ENCODE measurements at places on chromosomes 1 and 21.
A peak's percentile ranks its signal among the peaks of the same experiment; 100 is the strongest.

DNA sequence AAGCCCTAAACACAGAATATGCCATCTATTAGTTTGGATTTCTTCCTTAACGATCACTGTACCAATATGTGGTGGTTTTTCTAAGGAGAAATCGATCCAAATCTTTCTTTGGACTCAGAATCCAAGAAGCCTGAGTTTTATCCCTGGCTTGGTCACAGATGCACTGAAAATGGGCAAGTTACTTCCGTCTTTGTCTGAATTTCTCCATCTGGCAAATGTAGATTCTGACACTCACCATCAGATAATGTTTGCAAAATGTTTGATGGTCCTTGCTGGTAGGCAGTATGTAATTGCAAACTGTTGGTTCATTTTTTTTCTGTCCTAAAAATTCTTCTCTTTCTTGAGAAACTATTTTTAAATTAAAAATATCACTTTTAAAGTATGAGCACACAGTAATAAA lies 115.0 kb downstream of the TSEN15 start:
- no peak for DNase-seq

DNA sequence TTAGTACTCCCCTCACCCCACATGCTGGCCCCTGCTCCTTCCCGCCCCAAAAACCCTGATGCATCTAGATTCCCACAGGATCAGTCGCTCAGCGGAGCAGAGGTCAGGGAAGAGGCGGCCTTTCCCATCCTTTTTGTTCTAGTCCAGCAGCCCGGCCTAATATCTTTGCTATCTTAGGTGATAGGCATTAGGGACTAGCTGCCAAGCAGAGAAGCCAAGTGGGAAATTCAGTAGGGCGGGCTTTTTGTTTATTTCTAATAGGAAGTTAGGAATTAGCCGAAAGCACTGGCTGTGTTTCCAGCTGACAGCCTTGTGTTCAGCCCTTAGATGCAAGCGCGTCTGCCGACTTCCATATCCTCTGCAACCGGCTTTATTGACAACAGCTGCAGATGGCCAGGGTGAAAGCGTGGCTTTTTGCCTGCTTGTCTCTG lies 59.0 kb upstream of the BCAR3 start:
- no peak for DNase-seq

DNA sequence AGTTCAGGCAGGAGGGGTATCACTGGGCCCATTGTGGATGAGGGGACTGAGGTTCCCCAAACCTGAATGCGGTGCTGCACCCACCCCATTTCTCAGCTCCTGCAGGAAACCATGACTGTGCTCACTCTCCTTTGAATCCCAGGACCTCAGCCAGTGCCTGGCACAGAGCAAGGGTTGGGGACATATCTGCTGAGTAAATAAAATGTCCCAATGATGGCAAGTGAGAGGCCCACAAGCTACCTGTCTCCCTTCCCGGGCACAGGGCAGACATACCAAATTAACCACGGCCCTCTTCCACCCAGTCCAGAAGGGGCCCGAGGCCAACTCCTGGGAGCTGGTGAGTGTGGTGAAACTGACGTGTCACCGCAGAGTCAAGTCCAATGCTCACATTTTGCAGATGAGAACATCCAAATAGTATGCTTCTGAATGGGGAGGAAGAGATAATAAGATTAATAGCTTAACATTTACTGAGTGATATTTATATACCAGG lies 97.6 kb downstream of the EPHB2 start:
- DNase-seq: peak; percentile 52

DNA sequence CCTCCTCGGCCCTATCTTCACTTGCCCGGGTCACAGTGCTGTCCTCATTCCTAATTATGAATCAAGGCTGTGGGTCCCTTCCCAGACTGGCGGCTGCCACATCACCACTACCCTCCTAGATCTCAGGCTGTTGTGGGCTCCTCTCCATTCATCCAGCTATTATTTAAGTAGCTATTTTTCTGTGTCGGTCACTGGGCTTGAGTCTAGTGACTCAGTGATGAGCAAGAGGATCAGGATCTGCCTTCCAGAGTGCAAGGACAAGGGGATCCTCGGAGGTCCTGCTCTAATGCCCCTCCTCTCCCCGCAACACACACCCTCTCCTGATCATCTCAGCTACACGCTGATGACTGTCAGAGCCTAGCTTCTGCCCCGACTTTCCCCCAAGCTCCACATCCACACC lies 34.1 kb downstream of the CDCP2 start:
- DNase-seq: peak; percentile 40

DNA sequence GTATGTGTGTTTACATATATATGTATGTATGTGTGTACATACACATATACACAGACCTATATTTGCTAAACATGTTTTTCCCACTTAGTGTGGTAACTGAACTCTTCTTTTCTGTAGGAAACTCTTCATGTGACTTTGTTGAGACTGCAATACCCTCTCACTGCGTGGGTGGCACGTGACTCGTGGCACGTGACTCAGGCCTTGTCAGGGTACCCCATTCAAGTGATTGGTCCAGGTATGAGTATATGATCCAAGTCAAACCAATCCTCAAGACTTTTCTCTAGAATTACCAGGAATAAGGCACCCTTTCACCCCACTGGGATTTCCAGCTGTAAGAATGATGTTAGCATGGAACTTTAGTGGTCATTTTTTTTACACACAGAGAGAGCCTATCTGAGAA lies 149.2 kb upstream of the KCNK2 start:
- DNase-seq: peak; percentile 44

- no peak for DNase-seq
Observed at GRCh38 chr1:1020000-1020404, at the start of gene AGRN. Gene AGRN (plus strand): TSS chr1:1020120. CDS start chr1:1020173, 53 bp downstream.

DNA sequence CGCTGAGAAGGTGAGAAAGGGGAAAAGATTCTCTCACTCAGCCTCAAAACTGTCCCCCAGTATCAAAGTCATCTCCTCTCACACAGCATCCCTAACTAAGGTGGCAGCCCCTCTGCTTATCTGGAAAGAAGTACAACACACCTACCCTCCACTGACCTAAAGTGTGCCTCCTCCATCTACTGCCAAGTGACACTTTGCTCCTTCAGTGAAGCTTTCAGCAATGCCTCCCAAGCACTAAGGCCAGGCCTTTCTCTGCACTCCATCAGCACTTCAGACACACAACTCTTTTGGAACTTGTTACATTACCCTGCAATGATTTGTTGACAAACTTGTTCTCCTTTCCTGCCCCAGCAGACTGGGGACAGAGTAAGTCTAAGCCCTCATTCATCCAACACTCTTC lies 1.4 kb downstream of the SH3BP5L start:
- no peak for DNase-seq

DNA sequence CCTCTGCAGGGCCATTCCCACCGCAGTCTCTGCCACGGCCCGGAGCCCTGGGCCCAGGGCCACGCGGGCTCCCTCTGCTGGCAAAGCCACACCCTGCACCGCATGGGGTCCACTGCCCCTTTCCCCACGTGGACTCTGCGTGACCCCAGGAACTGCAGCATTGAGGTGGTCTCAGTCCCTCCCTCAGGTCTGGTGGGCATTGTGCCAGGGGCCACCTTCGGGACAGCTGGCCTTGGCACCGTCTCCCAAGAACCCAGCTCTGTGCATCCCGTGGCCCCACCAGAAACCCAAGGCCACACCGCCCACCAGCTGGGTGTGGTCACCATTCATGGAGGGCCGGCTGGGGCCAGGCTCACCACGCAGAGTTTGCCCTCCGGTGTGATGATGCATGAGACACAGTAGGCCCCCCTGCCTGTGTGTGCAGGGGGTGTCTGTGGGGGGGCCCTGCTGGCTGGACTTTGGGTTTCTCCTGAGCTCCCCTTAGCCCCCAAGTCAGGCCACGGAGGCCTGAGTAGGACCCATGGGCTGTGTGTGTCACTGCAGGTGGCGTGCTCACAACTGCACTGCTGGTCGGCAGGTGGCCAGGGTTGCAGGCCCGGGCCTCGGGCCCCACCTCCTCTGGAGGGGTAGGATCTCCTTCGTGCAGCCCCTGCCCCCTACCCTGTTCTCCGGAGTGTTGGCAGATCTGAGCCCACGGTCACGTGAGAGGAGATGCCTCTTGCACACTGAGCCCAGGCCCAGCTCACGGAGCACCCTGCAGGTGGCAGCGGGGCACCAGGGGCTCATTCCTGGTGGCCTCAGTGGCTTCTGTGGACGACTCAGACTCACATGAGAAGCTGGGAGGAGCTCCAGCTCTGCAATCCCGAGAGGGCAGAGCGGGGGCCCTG lies 5.8 kb downstream of the VWA1 start:
- no peak for DNase-seq

DNA sequence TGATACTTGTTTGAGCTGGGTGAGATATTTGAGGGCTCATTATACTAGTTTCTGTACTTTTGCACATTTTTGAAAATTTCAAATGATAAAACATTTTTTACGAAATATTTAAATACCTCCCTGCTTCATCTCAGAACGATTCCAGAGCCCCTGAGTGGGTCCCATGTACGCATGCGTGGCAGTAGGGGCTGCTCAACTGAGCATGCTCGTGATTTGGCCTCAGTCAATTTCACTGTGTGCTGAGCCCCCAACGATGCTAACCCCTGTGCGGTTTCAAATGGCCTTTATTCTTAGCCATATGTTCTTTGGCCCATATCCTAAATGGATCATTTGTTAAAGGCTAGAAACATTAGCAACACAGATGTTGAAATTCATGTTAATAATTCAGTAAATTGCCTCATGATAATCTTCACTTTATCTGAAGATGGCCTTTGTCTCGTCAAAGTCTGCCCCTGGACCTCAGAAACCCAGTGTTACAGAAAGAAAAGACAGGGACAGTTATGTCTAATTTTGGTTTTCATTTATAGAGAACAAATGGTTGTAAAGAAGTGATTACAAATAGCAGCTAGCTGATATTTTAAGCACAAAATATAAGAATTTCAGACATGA lies 108.2 kb downstream of the MRPS6 start:
- no peak for DNase-seq

DNA sequence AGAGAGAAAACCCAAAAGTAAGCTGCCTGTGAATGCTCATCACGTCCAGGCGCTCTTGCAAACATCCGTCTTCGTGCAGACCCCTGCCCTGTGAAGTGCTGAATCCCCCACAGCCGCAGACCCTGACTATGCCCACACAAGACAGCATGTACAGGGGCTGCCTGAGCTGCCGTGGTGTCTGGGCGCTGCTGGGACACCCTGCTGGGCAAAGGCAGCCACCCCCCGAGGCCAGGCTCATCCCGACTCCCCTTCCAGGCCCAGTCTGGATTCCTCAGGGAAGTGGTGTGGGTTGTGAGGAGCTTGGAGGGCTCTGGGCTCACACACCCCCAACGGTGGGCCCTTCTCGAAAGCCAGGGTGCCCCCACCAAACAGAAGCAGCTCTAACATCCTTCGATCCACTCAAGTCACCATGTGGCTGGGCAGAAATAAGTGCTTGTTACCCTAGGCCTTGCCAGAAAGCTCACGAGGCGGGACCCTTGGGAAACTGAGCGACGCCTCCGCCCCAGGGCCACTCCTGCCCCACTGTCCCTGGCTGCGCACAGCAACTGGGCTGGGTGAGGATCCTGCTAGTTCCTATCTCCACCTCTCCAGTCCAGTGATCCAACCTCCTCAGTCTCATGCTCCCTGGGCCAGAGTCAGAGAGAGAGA lies 4.8 kb upstream of the WNT9A start:
- no peak for DNase-seq

GRCh38 chr1:42433369-42433768 lies 22.5 kb downstream of the ZMYND12 start:
- DNase-seq: no peak

GRCh38 chr21:29177800-29178199 lies 47.4 kb downstream of the MAP3K7CL start:
- no peak for DNase-seq

- no peak for DNase-seq
Observed at GRCh38 chr1:29860056-29860455, 623.7 kb downstream of the PTPRU start.

- no peak for DNase-seq
Observed at GRCh38 chr1:26330276-26330675, 12.5 kb downstream of the CD52 start.
